ENCODE measurements at places on chromosomes 5 and 9.
A peak's percentile ranks its signal among the peaks of the same experiment; 100 is the strongest.

DNA sequence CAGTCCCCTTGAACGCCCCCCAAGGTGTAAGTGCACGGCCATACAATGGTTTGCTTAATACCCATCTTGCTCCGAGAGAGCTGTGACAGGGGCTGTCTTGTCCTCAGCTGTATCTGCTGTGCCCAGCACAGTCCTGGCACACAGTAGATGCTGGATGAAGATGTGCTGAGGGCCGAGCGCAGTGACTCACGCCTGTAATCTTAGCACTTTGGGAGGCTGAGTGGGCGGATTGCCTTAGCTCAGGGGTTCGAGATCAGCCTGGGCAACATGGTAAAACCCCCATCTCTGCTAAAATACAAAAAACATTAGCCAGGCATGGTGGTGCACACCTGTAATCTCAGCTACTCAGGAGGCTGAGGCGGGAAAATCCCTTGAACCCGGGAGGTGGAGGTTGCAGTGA is 53.6 kb downstream of the C9orf50 start:
- DNase-seq, result no peak

DNA sequence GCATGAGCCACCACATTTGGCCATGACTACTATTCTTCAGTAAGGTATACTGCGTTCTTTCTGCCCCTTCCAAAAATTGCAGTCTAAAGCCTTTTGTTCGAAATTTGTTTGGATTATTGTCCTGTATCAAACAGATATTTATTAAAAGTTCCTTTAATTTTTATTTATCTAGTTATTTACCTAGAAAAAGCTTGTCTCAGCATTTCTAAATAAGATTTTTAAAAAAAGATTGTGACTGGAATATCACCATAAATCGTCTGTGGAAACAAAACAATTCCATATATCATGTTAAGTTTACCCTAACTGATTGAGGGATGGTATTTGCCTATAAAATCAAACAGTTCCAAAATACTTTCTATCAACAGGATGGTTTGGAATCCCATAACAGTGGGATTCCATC is 14.7 kb downstream of the GNG10 start:
- no peak for DNase-seq

DNA sequence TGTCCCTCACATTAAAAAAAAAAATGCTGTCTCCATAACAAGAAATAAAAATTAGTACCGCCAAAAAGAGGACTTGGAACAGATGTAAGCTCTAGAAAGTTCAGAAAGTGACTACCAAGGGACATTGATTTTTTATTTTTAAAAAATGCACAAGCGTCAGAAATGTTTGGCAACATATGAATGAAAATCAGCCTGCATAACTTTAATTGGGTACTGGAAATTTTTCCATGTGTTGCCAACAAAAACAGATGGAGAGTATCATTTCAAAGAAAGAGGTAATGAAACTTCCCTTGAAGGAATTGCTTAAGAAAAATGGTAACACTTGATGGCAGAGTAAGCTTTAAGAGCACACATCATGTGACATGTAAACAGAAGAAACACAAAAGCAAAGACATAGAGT is 47.2 kb downstream of the OR2K2 start:
- no peak for DNase-seq

- DNase-seq, result no peak
Observed at GRCh38 chr5:78666041-78666444, 17.5 kb upstream of the LHFPL2 start.

- no peak for DNase-seq
Observed at GRCh38 chr9:88810826-88811225, 180.4 kb upstream of the S1PR3 start.

GRCh38 chr5:115770466-115770865 is 46.0 kb downstream of the CDO1 start:
- no peak for DNase-seq

GRCh38 chr9:91211414-91211813 is 150.3 kb downstream of the AUH start:
- DNase-seq, result no peak

- peak; percentile 11 for DNase-seq
Observed at GRCh38 chr5:13566871-13567339, 377.6 kb downstream of the DNAH5 start.

DNA sequence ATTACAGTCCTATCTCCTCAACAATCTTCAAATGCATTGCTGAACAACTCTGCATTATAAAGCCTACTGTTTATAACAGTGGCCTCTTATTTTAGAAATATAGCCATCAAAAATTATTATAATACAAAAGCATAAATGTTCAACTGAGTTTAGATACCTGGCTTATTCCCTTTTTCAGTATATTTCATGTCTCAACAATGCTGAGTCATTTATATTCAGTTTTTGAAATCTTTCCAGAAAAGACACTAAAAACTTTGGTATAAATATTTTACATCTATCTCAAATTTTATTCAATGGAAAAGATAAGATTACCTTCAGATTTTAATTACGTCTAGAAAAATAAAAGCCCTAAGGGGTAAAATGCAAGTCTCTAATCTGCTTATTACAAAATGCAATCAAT is 37.9 kb downstream of the LURAP1L start:
- DNase-seq, result no peak

DNA sequence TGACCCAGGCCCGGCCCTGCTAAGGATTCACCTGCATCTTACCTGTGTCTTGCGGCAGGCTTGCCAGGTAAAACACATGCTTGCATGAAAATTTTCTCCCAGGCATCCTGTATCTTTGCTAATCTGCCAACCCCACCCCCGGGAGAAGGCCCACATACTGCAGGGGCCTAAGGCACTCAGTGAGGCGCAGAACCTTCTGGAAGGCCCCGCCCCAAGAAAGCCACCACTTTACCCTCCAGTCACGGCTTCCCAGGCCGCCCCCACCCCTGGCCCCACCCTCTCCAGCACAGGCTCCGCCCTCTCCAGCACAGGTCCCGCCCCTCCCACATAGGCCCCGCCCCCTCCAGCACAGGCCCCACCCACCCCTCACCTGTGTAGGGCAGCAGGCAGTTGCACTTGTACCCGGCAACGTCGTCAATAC is 29.8 kb upstream of the SEC16A start:
- no peak for DNase-seq

DNA sequence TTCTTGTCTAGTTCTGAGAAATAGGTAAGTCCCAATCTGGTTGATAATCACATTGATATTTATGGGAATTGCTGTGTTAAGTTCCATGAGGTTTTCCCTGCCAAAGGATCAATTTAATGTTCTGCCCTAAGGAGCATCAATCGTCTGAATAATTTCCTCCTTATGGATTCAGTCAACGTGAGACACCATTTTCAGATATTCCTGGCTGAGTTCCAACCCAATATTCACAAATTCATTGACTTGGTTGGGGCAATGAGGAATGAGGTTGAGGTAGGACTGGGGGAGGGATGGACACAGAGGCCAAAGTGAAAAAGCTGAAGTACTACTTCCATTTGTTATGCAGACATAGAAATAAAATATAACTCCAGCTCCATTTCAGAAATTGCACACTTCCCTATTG is 99.1 kb downstream of the ZNF622 start:
- no peak for DNase-seq

DNA sequence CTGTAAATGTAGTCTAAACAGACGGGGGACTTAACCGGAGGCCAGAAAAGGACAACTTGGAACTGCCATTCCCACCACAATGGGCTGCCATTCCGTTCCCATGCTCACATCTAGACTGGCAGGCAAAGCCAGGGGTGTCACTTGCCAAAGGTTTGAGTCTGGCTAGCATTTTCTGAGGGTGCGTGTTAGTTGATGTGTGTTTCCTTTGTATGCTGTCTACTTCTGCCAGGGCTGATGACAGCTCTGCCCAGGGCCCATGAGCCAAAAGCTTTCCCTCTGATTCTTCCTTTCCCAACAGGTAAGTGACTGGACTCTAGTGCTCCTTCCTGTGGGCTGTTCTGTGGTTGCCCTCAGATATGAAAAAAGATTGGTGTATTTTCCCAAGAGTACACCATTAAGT is 68.0 kb downstream of the ZNF608 start:
- DNase-seq, result no peak

DNA sequence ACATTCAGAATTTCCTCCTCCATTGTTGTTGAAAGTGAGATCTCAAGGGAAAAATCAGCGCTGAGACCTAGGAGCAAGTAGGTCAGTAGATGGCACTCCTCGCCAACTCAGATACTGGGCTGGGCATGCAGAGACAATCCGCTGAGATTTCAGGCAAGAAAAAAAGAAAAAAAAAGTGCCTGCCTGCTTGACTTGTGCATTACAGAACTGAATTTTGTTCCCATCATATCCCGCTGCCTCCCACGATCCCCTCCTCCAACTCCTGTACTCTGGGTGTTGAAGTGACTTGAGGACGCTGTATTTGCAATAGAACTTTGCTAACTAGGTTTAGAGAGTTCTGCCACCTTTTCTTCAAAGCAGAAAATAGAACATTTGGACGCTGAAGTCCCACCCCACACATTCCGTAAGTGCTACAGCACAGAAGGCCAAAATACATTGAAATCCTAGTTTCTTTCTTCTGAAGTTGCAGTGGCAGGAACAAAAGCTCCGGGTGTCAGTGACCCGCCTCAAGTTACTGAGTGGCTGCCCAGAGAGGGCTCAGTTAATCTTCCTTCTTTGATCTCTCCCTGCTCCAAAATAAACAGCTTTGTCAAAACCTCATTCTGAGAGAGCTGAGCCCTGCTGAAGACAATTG is 265.8 kb downstream of the MLLT3 start:
- DNase-seq, result peak; percentile 73

GRCh38 chr9:126304207-126304970 is 22.2 kb upstream of the MVB12B start:
- DNase-seq, result no peak

GRCh38 chr9:33698267-33698666 is 97.1 kb upstream of the PRSS3 start:
- DNase-seq, result no peak

DNA sequence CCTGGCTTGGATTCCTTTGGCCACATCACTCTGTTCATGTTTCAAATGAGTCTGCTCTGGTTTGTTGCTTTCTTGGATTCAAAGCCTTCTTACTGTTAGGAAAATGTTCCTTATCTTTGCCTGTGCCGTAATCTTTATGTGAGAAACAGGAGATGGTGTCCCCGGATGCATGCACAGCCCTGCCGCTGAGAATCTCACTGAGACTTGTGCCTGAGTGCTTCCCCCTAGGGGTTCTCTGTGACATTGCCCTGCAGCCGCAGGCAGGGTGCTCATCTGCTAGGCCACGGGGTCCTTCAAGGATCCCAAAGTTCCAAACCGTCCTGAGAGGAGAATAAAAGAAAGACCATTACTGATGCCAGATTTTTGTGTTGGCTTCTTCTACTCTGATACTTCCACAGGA is 81.4 kb upstream of the ANKRD55 start:
- DNase-seq, result no peak

DNA sequence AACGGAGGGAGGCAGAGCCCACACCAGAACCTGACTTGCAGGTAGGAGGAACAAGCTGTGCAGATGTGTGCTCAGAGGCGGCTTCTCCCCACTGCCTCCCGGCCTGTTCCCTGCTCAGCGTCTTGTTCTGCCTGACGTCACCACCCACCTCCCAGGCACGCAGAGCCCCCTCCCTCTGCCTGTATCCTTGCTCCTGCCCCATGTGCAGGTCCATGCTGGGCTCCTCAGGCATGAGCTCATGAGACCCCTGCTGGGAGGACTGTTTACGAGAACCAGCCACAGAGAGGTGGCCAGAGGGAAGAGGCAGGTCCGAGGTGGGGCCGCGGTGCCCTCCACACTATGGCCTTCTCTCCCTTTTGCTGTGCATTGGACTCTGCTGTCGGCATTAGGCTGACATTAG is 45.5 kb downstream of the SLC6A3 start:
- DNase-seq, result no peak

- no peak for DNase-seq
Observed at GRCh38 chr5:75963554-75963953, 119.6 kb upstream of the SV2C start.

DNA sequence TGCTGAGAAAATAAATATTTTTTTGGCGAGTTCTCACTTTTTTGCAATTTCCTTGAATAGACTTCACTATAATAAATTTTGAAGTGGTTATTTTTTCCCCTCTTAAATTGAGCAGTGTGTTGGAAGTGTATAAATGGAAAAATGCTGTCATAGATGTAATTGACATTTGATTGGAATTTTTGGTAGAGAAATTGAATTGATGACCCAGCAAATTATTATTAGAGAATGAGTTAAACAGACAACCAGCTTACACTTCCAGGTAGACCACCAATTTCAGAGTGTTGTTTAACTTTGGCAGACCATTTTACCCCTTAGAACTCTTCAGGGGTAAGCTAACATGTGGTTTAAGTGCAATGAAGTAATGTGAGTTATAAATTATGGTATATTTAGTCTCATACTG is 1.9 kb downstream of the FAF2 start:
- no peak for DNase-seq

Data from HFF-Myc (cell line).